ENCODE measurements at places on chromosomes 3 and 15.

DNA sequence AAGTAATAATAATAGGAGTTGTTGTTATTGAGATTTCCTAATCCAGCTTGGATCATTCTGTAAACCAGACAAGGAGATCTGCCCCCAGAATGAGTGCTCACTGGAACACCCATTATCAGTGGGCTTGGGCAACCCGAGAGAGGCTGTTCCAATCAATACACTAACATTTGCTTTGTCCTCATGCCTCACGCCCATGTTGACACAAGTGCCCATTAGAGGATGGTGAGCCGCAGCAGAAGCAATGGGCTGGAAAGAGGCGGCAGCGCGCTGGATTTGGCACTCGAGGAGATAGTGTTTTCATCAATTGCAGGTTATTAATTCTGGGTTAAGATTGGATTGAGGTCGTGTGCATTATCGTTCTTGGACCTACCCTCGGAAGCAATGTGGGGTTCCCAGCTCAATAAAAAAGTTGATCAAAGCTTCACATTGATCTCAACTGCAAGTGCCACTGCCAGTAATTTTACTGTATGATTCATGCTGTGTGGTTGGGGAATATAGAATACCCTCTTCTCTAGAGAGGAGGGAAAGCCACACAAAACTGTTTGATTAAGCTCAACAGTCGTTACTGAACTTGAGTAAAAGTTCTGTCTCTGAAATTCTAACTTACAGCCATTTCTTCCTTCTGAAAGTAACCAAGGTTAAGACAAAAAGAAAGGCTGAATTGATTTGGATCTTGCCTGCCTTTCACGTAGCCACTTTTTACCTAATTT lies 15.7 kb downstream of the LYZL4 start:
- no peak for DNase-seq

GRCh38 chr3:108822123-108822897 lies at the start of gene TRAT1:
Gene TRAT1, plus strand, starts transcription at chr3:108822786. Its CDS starts 142 bp downstream, at chr3:108822928.
- DNase-seq = no peak

DNA sequence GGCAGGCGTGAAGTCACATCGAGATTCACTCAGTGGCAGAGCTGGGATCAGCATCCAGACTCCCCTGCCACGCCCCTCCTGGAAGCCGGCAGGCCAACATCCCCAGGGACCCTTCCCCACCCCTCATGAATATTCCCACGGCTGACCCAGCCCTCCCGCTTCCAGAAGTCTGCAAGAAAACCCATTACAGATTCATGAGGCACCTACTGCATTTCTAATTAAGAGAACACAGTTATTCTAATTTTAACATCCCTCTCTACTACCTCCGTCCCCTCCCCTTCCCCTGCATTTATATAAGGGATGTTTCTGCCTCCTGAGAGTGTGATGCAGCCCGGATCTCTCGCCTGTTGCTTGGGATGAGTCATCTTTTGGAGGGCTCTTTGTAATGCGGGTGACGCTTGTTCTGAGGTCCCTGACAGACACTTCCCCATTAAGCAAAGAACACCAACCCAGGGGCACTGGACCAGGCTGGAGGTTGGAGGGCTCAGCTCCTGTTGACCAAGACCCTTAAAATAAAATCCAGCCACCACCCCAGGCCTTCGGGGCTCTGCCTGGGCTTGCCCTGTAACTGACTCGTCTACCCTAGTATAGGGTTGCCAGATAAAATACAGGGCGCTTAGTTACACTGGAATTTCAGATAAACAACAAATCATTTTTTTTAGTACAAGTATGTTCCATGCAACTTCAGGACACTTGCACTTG lies 118.7 kb downstream of the NUP210 start:
- peak; percentile 62 for DNase-seq

- no peak for DNase-seq
Measured at GRCh38 chr3:16464511-16465148, 48.9 kb downstream of the RFTN1 start.

GRCh38 chr15:68410466-68411342 lies 21.3 kb downstream of the ITGA11 start:
- DNase-seq = no peak

- DNase-seq = no peak
Measured at GRCh38 chr3:191235331-191236314, 36.6 kb downstream of the OSTN start.
